Hippocampal formation (tissue), 2 donors: ENCODE measurements at places on chromosomes 1 and 21.

DNA sequence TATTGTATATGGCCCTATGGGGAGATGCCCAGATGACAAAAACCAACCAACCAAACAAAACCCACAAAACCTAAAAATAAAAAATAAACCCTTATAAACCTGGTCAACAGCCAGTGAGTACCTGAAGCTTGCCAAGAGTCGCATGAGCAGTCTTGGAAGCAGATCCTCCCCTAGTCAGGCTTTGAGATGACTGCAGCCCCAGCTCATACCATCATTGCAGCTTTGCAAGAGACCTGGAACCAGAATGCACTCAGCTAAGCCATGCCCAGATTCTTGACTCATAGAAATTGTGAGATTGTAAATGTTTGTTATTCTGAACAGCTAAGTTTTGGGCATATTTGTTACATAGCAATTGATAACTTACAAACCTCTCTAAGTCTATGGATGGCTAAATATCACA is 326.8 kb downstream of the HLX start:
- DNase-seq, result no peak

DNA sequence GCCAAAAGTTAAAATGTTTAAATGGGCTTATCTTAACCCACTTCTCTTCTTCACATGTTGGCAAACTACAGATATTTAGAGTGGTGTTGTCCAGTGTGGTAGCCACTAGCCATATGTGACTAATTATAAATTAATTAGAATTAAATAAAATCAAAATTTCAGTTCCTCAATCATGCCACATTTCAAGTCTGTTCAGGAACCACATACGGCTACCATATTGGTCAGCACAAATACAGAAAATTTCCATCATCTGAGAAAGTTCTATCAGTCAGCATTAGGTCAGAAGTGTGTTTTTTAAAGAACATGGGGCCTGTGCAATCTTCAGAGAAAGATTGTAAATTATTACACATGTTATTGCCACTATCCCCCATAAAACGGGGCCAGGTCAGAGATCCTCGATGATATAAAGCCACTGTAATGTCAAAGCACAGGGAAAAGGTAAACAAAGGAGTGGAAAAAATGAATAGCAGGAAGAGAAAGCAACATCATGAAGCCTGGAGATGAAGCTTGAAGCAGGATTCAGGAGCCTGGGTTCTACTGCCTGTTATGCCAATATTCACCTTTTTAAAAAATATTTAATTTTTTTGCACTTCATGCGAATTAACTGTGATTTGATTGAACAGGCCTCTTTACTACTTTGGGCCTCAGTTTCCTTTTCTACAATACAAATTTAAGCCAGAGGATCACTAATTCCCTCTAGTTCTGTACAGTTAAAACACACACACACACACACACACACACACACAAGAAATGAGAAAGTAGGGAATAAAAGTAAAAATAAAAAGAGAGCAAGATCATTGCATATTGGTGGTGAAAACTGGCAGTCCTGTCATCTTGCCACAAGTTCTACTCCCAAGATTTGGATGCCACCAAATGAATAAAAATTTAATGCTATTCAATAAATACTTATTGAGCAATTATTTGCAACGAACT is 2.3 kb downstream of the RSBN1 start:
- DNase-seq, result no peak

DNA sequence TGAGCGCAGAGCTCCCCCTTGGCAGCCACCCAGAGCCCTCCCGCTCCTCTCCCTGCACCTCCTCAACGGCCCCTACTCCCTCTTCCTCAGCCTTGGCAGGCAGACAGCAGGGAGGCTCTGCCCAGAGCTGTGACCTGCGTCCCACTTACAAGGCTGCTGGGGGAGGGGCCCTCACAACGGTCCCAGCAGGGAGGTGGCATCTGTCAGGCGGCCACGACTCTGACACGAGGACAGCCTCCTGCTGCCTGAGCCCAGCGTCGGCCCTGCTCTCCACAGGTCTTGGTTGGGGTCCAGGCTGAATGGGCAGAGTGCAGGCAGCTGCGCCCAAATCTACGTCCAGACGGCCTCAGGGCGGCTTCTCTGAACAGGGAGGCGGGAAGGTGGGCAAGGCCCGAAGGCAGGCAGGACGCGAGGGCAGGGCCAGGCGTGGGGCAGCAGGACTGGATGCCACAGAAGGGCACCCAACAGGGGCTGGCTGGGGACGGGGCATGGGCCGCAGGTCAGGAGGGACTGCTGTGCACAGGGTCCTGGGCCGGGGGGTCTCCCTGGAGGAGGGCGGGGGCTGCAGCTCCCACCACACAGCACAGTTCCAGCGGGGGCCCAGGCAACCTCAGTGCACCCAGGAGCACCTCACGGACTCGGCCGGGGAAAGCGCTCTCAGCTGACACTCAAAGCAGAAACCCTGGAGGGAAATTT is 7.5 kb downstream of the SLC19A1 start:
- peak; percentile 36 for DNase-seq

DNA sequence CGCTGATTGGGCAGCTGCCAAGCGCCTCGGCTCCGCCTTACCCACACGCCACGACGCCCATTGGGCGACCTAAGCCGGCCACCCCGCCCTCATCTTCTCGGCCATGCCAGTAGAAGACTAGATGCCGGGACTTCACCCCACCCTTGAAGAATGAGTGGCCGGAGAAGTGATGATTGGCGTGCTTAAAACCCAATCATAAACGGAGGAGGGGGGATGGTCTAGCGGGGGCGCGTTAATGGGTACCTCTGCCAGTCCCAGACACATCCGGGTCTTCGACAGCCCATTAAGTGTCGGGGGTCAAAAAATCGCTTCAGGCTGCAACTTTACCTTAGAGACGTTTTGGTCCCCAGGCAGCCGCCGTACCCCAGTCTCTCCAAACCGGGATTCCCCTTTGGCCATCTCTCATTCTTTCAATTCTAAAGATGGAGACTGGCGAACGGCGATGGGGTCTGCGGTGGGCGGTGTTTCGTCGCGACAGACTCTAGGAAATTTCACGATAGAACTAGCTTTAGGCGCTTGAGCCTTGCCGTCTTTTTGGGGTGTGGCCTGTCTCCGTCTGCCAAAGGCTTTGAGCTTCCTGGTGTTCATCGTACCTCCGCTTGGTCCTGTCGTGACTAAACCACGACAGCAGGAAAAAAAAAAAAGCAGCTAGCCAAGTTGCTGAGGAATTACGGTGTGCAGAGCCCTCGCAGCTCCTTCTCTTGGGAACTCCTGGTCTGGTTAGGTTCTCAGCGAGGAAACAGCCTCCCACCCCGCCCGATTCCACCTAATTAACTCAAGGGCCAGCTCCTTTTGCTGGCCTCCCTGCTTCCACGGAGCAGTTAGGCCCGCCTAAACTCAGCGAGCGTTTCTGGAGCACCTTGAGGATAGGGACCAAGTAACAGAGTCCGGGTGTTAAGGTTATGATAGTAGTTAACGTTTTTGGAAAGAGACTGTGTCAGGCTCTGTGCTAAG is at the start of gene GATAD2B:
GATAD2B (minus strand) TSS at position 1 of the 954 bp plus-strand sequence. CDS start 94,625 bp downstream, outside the sequence.
- peak; percentile 99 for DNase-seq

DNA sequence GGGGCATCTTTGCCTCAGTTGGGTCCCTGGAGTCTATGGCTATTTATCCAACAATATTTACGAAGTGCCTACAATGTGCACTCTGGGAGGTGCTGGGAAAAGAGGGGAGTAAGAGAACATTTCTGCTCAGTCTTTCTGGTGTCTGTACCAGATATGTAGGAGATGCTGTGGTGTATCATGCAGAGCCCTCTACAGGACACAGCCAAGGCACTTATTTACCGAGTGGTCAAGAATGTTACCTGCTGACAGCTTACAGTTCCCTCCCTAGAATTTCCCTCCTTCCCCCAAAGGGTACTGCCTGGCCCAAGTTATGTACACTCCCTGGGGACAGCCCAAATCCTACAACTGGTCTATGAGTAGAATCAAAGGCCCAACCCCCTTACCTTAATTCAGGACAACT is 177.7 kb downstream of the C1orf94 start:
- DNase-seq, result no peak

DNA sequence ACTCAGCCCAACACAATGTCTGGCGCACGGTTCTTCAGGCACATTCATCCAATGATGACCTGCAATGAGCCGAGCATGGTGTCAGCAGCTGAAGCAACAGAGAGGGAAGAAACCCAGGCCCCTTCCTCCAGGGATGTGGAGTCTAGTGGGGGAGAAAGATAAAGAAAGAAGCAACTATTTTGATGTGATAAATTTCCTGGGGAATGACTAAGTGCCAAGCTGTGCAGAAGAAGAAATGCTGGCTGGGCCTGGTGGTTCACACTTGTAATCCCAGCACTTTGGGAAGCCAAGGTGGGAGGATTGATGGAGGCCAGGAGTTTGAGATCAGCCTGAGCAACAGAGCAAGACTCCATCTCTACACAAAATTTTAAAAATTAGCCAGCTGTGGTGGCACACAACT is 561.8 kb downstream of the KIF26B start:
- DNase-seq, result no peak

- DNase-seq, result no peak
Observed at GRCh38 chr1:159177272-159177907, 6.0 kb downstream of the CADM3 start.

- DNase-seq, result no peak
Observed at GRCh38 chr1:26478988-26479387, 6.7 kb downstream of the HMGN2 start.

DNA sequence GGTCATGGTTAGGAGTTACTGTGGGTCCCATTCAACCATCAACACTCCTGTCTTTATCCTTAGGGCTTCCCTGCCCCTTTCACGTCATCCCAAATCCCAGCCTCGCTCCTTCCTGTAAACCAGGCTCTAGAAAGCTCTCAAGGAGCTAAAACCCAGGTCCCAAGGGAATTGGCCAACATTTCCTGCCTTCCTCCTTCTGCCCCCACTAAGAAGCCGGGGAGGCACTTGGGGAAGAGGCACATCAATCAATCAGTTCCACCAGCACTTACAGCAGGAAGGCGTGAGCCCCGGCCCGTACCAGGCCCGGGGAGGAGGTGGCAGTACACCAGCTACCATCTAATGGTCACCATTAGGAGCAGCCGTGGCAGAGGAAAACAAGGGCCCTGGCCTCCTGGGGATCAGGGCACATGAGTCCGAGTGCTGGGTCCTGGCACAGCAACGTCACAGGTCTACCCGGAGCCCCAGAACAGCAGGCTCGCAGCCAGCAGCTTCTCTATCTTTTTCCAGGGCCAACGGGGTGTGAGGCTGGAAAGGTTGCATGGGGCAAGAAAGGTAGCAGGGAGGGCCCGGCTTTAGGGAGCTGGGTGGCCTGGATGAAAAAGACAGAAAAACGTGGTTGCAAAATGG is 108.6 kb downstream of the CASZ1 start:
- DNase-seq, result no peak

DNA sequence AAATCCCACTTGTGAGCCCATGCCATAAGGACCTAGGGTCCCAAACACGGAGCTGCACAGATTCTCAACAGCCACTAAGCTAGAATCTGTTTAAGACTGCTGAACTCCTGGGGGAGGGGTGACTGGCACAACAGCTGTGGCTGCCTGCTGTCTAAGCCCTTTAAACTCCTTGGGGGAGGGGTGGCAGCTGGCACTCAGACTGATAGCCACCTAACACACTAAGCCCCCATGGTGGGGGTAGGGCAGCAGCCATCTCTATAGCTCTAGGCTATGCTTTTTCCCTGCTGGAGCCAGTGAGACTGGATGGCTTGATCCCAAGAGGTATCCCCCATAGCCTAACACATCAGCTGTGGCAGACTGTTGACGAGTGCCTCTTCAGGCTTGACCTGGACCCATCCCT is 73.3 kb upstream of the FMO3 start:
- no peak for DNase-seq

- DNase-seq, result no peak
Observed at GRCh38 chr1:65820983-65821382, 28.3 kb downstream of the PDE4B start.

- no peak for DNase-seq
Observed at GRCh38 chr1:24928689-24929397, 1.2 kb downstream of the RUNX3 start.

DNA sequence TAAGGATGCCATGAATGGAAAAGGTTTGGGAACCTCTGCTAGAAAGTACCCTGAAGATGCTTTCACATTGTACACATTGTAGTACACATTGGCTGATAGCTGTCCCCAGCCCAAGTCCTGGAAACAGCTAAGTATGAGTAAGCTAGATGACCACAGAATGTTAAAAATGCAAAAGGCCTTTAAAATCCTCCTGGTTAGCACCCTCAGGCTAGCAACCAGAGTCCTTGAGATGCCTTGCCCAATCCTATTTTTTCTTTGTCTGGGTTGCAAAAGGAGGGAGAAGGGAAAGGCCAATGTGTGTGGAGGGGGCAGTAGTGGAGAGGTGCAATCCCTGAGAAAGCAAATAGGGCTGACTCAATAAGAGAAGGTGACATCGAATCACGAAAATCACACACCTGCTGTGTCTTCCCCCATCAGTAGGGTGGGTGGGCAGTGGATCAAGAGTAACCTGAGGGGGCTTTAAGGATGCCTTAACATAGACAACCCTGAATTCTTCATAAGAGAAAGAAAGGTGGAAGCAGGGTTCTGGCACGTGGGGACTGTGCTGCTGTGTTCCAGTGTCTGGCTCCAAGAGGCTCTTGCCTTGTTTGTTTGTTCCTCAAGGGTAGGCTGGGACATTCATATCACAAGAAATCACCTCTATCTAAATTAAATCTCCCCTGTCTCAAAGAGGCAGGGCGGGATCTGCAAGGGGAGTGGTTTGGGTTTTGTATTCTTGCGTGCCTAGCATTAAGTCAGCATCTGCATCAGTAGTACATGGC is 266.2 kb upstream of the PLXNA2 start:
- DNase-seq, result no peak

DNA sequence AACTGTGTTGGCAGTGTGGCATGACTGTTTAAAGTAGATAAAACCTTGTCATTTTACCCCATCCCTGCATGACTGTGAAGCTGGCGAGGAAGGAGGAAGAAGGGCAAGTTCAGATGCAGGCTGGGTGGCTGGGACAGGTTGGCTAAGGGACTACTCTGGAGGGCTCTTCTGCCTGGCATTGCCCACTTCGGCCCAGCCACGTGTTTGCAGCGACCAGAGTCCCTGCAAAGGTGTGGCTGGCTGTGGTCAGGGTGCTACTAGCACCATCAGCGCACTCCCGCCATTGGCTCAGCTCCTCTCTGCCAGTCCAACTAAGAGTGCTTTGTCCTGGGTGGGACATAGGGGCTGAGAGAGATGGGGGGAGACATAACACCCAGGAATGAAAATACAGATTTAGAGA is 7.2 kb downstream of the C1orf115 start:
- no peak for DNase-seq

DNA sequence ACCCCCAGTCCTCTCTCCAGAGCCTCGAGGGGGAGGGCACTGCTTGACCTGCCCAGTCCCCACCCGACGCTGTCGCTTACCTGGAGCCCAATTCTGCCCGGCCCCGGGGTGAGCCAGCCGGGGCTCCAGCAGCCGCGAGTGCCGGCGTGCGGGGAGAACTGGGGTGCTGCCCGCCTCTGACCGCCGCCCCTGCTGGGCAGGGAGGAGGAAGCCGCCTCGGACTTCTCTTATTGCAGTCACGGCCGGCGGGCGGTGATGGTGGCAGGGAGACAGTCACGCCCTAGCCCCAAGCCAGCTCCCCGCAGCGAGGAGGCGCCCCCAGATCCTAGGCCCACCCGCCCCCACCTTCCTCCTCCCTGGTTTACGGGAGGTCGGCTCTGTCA is at the start of gene FGR:
FGR (minus strand) TSS at position 201 of the 383 bp plus-strand sequence. CDS start 11,269 bp downstream, outside the sequence.
- DNase-seq, result no peak
